Thoracic aorta (tissue), 2 donors: ENCODE measurements at places on chromosomes 6 and 20. TPM values are rescaled to one million over a fixed set of nuclear protein-coding genes. Genes with fewer than 3 reads are reported as not detected.

Gene TSPYL1
- 60.0 TPM for total RNA-seq

- no peak for DNase-seq
Measured at GRCh38 chr6:167139761-167140160, 16.9 kb downstream of the CCR6 start.

Gene PLEKHG1
- 29.3 TPM for total RNA-seq

Gene DDO
- total RNA-seq, result 0.68 TPM

DNA sequence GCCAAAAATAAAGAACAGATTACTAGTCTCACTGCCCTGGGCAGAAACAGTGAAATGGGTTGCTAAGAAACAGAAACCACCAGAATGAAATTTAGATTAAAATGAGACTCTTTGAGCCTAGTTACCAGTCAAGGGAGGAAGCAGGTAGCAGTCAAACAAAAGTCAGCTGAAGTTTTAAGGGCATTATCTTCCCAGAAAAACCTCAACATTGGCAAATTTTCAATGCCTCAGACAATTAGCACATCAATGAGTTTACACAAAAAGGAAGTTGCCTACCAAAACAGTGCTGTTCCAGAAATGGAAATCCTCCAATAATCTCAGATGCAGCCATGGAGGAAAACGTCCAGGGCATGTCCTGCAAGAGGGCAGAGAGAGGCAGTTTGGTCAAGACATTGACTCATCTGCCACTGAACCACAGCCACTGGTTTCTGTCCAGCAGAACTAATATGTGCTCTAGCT, 399.7 kb upstream of the ADGRB3 start:
- no peak for DNase-seq

Gene COL19A1
- 0.07 TPM for total RNA-seq

Gene TINAG
- not detected for total RNA-seq
